Activated CD8-positive, alpha-beta memory T cell treated with anti-CD3 and anti-CD28 coated beads for 1 hour (primary cell): ENCODE measurements at places on chromosomes 1 and 21.

GRCh38 chr1:25650289-25650576 is 33.6 kb downstream of the MAN1C1 start:
- no peak for DNase-seq

DNA sequence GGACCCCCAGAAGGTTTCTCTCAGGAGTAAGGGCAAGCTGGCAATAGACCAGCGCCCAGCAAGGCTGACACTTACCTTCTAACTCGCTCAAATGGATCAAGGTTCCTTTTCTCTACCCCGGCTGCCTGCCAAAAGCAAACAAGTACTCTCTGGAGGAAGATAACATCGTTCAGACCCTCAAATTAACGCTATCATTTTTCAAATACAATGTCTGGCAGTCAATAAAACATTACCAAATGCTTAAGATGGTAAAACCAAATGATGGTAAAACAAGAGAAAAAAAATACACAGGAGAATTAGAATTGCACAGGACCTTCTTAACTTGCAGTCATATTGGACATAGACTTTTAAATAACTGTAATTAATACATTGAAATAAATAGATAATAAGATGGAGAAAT is 148.1 kb downstream of the SPATA46 start:
- DNase-seq, result no peak

DNA sequence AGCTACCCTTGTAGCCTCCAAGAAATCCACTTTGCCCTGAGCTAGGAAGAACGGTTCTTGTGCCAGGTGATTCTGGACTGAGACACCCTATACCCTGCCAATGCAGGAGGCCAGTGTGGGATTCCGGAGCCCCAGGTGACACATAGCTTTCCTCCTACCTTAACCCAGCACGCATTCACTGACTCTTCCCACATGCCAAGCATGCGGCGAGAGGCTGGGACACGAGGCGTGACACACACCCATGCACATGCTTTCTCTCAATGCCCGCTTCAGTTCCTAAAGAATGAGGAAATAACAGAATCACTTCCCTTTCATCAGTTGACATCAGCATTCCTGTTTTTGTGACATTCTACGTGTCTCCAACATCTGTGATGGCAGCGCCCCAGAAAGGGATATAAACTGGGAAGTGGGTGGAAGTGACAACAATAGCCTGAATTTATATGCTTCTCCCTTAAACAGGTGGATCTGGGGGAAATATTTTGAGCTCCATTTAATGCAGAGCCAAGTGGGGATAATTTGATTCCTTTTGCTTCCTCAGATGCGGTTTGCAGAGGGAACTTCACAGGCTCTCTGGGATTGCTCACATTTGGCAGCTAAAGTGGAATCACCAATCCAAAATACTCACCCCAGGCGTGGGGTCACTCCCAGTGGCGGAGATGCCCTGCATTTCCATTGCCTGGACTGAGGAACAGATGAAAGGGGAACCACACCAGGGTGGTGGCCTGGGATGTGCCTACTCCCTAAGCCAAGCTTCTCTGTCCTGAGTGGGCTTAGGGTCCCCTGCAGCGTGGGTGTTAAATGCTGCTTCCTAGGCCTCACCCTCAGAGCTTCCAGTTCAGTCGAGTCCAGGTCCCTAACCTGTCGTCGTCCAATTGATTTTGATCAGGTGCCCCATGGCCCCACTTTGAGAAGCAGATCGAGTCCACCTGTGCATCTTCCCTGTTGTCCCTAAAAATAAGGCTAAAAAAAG is 445.1 kb downstream of the SIPA1L2 start:
- no peak for DNase-seq

DNA sequence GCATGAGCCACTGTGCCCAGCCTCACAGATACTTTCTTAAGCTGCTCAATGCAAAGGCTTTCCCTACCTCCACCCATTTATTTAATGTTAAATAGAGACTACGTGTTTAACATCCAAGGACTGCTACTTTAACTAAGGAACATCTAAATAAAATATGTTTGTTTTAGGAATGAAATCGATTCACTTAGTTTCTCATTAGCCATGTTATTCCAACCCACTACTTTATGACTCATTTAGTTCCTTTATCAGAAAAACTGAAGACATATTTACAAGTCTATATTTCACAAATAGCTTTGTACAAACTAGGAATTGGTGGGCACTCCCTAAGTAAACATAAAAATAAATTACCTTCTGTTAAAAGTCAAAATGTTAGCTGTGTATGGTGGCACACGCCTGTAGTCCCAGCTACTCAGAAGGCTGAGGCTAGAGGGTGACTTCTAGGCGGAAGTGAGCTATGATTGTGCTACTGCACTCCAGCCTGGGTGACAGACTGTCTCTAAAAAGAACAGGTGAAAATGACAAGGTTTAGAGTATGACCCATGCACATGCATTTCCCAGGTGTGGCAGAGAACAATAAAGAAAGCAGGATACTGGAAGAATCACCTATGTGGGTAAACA is 39.9 kb upstream of the AK4 start:
- DNase-seq, result no peak

DNA sequence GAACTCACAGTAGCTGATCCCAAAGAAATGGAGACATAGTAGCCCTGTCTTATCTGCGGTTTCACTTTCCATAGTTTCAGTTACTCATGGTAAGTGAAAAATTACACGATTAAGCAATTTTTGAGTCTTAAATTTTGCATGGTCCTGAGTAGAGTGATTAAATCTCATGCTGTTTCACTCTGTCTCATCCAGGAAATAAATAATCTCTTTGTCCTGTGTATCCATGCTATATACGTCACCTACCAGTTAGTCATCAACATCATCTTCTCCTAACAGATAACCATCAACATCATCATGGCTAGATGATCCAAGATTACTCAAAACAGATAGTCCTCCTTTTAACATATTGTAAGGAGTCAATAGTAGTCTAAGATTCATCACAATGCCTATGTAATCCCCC is 1589.3 kb downstream of the BRINP3 start:
- no peak for DNase-seq

DNA sequence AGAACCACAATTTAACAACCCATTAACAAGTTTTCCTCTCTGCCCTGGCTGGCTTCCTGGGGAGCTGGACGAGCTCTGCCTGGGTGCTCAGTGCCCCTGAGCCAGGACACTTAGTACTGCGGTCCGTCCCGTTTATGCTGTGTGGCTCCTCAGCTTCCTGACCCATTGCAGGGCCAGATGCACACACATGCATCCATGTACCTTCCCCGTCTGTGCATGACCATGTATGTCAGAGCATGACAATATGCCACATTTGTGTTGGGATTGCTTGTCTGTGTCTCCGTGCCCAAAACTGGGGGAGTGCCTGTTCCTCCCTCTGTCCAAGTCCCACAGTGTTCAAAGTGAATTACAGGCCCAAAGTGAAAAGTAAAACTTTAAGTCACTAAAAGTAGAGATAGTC is 9.7 kb upstream of the TFF3 start:
- DNase-seq, result no peak

GRCh38 chr1:173433751-173434326 is 43.3 kb upstream of the PRDX6 start:
- no peak for DNase-seq

DNA sequence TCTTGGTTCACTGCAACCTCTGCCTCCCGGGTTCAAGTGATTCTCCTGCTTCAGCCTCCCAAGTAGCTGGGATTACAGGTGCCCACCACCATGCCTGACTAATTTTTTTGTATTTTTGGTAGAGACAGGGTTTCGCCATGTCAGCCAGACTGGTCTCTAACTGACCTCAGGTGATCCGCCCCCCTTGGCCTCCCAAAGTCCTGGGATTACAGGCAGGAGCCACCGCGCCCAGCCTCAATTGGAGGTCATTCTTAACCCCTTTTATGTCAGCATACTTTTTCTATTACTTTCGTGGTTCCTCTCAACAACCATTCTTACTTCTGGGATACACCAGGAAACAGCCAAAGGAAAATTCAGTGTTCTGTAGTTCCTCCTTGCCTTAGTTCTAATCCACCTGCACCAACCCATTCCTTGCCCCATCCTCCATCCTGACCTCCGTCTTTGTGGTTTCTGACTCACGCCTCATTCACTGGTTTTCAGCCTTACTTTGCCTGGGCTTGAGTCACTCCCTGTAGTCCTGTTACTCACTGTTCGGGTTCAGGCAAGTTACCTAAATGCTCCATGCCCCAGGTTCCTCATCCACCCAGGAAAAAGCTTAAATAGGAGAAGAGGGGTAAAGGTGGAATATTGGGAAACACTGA is 12.9 kb upstream of the BCL10 start:
- no peak for DNase-seq

GRCh38 chr1:34688006-34688741 is 66.7 kb upstream of the GJB5 start:
- DNase-seq, result no peak

DNA sequence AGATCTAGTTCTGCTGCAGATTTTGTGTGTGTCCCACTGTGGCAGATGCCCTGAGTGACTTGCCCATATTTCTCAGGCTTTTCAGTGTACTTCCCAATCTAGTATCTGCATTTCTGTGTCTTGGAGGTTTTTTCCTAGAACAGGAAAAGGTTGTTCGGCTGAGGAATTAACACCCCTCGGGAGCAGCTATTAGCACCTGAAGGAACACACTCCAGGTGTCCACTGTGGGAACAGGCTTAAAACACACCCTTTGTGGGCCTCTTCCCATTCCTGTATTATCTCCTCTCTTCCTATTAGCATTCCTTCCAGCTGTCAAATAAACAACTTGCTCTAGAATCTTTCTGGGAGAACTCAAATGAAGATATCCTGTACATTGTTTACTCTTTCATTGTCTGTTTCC is 178.3 kb downstream of the HMCN1 start:
- DNase-seq, result no peak

DNA sequence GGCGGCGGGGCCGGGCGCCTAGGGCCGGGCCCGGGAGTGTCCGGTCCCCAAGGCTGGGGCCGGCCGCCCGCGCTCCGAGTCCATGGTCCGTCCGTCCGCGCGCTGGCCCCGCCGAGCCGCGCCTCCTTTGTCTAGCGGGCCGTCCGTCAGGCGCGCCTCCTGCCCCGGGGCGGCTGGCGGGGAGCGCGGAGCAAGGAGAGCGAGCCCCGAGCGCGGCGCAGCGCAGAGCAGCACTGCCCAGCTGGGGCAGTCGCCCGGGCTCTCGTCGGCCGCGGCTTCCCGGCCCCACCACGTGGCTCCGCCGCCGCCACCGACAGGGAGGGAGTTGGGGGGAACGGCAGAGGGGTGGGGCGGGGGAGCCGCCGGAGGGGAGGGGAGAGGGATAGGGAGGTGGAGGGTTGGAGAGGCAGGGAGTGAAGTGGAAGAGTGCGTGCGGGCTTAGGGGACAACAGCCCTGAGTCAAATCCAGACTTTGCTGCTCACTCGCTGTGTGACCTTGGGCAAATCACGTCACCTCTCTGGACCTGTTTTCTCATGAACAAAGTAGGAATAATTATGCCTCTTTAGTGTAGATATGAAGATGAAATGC is at the start of gene NKAIN1:
NKAIN1 (minus strand) TSS at position 235 of the 589 bp plus-strand sequence. CDS start 340 bp downstream, outside the sequence.
- no peak for DNase-seq

- no peak for DNase-seq
These were observed 121.9 kb downstream of the TIAM1 start for GRCh38 chr21:31222142-31222541.

GRCh38 chr1:94081566-94082344 is 39.2 kb downstream of the ABCA4 start:
- DNase-seq, result no peak

GRCh38 chr1:61171974-61172373 is 89.6 kb downstream of the NFIA start:
- DNase-seq, result no peak

DNA sequence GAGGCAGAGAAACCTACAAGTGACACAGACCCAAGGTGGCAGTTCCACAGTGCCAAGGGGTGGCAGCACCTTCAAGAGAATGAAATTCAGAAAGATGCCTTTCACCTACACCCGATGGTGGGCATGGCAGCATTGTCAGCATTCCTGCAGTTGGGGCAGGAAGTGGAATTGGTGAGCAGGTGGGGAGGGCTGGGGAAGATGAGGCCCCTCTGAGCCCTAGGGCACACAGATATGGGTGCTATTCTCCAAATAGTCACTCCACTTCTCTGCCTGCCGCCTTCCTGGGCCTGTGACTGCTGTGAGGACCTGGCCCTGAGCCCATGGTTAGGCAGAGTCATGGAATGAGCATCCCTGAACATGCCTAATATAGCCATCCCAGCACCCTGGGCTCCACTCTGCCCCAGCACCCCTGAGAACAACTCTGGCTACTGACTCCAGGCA is 8.3 kb downstream of the SHISA4 start:
- no peak for DNase-seq

GRCh38 chr1:74586253-74586897 is 74.0 kb upstream of the LRRC53 start:
- no peak for DNase-seq

DNA sequence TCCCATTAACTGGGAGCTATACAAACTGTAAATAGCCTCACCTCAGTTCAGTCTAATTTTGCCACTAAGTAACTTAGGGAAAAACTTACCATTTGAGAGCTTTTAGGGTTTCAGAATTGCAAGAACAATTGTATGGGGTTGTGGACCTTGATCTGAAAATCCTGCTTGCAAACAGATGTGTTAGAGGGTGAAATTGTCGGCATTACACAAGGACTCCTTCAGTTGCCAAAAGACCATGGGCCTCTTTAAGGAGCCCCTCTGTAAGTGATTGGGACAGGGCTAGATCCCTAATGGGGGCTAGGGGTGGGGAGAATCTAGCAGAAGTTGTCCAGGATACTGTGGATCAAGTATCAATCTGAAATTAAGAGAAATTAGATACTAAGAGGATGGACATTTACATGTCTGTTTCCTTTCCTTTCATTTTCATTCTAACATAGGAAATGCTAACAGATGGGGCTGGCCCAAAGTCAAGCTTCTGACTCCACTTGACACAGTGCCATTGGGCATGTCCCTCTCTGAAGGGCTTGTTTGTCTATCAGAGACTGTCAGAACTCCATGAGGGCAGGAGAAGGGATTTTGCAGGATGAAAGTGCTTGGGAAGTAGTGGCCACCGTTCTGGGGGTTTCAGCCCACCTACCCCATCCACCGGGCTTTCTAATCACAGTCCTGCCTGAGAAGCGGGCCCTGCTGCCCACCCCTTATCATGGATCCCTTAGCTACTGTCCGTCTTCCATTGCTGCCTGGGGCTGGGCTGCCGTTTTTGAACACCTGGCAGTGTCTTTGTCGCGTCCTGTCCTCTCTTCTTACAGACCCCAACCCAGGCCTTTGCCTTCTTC is 54.7 kb downstream of the STUM start:
- no peak for DNase-seq
